ENCODE measurements at places on chromosomes 1 and 21. TPM values are rescaled to one million over a fixed set of nuclear protein-coding genes. Genes with fewer than 3 reads are reported as not detected.

GRCh38 chr1:54223441-54224202, 23.7 kb downstream of the MRPL37 start:
- DNase-seq = no peak

DNA sequence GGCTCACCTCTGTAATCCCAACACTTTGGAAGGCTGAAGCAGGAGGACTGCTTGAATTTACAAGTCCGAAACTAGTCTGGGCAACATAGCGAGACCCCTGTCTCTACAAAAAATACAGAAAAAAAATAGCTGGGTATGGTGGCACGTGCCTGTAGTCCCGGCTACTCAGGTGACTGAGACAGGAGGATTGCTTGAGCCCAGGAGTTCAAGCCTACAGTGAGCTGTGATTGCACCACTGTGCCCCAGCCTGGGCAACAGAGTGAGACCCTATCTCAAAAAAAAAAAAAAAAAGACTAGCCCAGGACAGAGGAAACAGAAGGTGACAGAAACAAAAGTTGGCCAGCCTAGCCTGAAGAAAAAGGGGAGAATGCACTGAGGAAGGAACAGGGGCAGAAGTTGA, 21.2 kb downstream of the ARMH1 start:
- DNase-seq = no peak

- DNase-seq = no peak
These were observed 402.3 kb downstream of the PTBP2 start for GRCh38 chr1:97123717-97124431.

GRCh38 chr1:200442023-200442422, 32.2 kb upstream of the ZNF281 start:
- no peak for DNase-seq

DNA sequence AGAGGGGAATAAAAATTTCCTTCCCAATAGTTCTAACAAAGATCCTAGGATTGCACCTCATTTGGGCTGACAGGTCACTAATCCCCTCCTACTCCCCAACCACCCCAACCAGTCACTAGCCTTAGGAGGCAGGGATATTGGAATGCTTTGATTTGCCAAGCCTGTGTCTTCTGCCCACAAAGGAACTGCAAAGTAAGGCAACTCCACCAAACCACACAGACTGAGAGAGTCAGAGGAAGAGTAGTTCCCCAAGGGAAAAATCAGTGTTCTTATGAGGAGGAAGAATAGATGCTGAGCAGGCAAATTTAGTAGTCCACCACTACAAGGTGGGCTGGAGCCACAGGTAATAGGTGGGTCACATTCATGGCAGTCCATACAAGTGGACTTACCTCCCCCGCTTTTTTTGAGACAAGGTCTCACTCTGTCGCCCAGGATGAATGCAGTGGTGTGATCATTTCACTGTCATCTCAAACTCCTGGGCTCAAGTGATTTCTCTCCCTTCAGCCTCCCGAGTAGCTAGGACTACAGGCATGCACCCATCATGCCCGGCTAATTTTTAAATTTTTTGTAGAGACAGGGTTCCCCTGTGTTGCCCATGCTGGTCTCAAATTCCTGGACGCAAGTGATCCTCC, 3.7 kb upstream of the TMEM39B start:
- DNase-seq = peak; percentile 68

DNA sequence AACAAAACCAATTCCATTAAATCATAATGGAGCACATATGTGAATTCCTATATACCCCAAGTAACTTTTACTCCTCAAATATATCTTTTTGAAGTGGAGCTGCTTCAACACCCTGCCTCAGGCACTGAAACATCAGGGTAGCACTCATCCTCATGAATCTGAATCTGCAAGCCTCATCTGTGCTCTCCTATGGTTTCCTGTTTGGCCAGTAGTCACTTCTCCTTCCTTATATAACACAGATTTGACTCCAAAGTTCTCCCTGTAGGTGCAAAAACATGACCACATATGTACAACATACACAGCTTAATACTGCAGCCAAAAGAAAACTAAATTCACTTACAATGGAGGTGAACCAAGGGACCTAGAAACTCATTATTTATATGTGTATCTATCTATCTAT, 7.2 kb downstream of the TRIT1 start:
- no peak for DNase-seq

Gene ENO1
- total RNA-seq = 1,692 TPM

Gene GPR161
- total RNA-seq = 16.5 TPM

DNA sequence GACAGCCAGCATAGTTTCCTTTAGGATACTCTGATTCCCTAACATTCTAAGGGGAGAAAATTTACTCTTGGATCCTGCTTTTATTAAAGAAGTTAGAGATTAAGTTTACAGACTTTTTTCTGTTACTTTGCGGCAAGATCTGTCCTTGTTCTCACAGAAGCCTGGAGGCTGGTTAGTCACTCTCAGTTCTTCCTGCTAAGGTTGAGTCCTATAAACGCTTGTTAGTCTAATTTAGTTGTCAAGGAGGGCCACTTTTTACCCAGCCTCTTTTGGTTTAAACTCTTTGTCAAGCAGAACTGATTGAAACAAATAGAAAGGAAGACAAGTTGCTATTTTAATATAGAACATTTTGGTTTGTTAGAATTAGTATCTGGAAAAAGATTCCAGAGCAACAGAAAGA, 89.7 kb downstream of the C21orf91 start:
- no peak for DNase-seq

DNA sequence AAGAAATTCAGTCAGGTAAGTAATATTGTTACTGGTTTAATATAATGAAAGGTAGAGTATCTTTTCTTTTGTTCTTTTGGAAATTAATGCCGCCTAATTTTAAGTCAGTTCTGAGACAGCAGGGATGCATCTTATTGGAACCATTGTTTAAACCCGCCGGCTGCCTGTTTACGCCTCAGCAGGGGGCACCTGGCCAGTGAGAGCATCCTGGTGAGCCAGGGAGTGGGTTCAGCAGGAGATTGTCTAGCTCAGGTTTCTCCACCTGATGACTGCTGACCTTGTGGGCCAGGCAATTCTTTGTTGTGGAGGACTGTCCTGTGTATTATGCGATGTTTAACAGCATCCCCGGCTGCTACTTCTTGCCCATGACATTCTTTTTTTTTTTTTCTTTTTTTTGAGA, 30.2 kb downstream of the CHAF1B start:
- no peak for DNase-seq

- no peak for DNase-seq
These were observed 30.7 kb downstream of the CD58 start for GRCh38 chr1:116540088-116540487.

DNA sequence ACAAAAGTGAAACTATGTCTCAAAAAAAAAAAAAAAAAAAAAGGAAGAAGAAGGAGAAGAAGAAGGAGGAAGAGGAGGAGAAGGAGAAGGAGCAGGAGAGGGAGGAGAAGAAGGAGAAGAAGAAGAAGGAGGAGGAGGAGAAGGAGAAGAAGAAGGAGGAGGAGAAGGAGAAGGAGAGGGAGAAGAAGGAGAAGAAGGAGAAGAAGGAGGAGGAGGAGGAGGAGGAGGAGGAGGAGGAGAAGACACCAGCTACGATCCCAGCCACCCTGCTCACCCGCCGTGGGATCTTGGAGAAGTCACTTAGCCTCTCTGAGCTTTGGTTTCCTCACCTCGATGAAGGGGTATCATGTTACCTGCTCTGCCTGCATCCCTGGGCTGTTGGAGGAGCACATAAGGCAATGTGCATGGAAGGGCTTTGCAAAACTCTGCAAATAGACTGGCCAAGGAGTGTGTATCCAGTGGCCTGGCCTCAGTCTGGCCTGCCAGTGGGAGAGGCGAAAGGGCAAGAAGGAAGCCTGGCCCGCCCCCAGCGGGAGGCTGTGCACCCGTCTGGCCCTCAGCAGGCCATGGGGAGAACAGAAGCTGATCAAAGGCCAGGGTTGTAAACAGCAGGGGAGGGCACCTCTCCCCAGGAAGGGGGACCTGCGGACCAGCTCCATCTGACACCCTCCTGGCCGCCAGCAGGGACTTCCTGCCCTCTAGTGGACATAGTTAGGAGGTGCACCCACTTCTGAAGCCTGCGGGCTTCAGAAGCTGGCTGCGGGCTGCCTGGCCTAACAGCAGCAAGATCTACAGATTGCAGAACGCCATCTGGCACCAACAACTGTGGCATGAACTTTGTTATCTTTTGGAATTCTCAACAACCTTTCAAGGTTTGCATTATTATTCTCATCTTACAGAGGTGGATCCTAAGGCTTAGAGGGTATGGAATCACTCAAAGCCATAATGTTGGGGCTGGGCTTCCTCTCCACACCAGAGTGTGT, 19.2 kb upstream of the CDK18 start:
- peak; percentile 24 for DNase-seq
